ENCODE measurements at places on chromosomes 2 and 18.

DNA sequence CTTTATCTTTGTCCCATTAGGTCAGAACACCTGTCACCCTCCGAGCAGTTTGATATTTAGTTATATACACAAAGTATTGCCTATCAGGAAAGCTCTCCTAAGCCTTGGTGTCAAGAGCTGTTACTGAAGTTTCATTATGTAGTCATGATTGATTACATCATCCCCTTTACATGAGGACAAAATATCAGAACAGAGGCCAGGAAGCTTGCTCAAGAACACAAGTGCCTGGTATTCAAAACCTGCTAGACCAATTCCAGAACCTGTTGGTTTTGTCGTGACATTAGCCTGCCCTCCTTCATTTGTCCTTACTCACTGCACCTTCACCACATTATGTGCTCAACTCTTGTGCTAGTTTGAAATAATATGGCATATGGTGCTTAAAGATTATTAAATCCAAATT is 377.1 kb downstream of the CDH19 start:
- DNase-seq = no peak

- DNase-seq = no peak
These were observed 6.8 kb downstream of the STRADB start for GRCh38 chr2:201458381-201458780.

- no peak for DNase-seq
These were observed 221.6 kb downstream of the CYP26B1 start for GRCh38 chr2:71926089-71926447.

DNA sequence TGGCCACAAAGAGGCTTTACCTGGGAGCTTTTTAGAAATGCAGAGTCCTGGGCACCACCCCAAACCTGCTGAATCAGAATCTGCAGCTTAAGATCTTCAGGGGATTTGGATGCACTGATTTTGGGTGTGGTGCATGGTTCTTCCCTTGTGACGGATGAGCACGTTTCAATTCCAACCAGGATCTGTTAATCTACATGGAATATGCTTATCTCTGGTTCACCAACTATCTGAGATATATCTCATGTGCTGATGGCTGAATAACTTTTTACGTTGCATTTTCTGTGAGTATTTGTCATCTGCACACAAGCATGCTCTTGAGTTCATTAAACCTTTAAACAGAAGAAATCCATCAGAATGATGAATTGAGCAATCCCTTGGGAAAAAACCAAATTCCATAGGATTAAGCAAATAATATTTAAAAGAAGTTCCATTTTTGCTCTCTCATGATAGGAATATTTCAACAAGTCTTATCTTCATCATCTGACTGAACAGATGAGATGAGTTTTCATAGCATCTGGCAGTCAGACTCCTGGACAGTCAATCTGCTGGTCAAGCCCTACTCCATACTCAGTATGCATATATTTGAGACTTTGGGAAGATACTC is 120.6 kb downstream of the PLB1 start:
- DNase-seq = no peak

DNA sequence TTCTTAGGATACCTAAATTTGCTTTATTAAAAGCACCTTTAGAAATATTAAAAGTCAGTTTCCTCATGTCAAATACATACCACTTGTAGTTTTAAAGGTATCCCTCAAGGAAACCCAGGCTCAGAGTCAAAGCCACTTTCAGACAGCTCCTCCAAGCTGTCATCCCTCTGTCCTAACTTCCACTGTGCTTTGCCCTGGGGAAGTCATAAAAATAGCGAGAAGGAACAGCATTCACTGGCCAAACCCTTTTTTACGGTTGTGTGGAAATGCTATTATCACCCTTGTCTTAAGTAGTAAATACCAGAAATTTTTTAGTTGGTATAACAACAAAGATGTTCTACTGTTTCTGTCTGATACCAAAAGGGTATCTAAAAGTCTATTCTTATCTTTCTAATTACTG is 680.5 kb downstream of the ZEB2 start:
- no peak for DNase-seq

GRCh38 chr2:3679616-3680393 is 21.8 kb downstream of the ALLC start:
- no peak for DNase-seq

DNA sequence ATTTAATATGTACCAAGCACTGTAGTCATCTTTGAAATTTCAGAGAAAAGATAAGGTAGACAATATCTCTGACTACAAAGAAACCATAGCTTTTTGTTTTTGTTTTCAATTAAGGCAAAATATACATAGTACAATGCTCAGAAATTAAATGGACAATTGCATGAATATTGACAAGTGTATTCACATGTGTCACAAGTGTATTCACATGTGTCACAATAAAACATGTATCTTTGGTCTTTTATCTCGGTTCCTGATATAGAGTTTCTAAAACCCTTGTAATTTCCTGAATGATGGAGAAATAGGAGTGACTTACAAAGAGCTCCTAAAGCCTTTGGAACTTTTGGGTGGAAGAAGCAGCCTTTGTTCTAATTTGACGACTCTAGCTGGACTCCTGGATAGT is 756.4 kb downstream of the EPHA4 start:
- no peak for DNase-seq

DNA sequence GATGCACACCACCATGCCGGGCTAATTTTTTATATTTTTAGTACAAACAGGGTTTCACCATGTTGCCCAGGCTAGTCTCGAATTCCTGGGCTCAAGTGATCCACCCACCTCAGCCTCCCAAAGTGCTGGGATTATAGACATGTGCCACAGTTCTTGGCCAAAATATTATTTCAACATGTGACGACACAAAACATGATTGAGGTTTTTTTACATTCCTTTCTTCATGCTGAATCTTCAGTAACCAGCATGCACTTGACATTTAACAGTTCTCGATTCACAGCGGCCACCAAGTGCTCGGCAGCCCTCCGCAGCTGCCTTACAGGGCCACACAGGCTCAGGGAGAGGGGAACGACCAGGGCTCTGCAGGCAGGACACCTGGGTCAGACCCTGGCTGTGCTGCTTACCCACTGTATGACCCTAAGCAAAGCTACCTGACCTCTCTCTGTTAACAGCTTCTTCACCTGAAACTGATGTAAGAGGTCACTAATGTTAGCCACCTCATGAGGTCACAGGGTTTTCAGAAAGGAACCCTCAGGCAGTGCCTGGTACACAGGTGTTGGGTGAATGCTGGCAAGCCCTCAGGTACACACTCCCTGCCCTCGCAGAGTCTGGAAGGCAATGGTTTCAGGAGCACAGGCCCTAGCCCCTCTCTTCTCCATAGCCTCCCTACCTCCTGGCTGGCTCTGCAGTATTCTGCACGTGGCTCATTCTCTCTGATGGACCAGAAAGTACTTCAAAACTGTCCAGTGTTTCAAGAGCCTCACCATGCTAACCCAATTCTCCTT is 25.7 kb downstream of the TUBB6 start:
- no peak for DNase-seq

DNA sequence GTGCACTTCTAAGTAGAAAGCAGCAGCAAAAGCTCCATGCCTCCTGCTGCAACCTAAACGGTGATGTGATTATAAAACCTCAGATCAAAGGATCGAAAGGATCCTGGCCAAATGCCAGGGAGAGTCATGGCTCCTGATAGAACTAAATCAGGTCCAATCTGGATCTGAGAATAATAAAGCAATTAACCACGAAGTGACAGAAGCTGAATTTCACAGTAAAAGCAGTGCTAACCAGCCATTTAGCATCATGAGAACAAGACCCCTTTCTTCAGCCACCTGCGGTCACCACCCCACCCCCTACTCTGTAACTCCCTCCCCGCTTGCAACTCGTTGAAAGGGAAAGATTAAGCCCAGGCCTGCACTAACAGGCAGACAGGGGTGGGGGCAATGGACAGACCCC is 748.7 kb downstream of the BCL11A start:
- no peak for DNase-seq

- no peak for DNase-seq
These were observed 20.3 kb downstream of the SLC8A1 start for GRCh38 chr2:40431600-40431955.

DNA sequence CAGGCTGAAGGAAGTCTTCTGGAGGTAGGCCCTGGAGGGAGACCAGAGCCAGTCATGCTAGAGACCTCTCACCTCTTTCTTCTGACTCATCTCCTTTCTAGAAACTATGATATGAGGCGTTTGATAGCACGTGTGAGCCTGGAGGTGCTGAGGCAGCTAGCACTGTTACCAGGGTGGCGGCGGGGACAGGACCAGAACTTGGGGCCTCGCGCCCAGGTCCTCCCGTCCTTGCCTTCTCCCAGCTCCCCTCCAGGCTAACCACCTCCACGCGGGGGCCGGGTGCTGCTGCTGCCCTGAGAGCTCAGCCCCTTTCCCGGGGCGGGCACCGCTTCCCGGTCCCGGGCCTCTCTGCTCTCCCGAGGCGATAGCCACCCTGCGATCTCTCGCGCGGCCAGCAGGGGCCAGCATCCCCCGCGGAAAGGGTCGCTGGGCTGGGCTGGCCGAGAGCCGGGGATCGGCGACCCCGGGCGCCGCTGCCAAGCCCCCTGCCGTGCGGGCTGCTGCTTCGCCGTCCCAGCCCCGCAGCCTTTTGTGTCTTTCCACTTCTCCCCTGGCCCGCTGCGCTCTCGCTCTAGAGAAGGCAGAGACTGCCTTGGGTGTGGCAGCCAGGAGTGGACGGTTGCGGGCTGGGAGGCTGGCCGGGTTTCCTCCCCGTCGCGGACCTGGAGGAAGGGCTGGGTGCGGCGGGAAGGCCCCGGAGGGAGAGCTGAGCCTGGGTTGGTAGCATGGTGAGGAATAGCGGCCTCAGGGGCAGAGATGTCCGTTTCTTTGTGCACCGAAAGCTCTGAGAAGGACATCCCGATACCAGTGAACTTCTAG is 49.1 kb downstream of the TMEM17 start:
- peak; percentile 52 for DNase-seq

- DNase-seq = no peak
These were observed 98.8 kb downstream of the OLA1 start for GRCh38 chr2:174149530-174149929.

GRCh38 chr2:235850771-235851551 is 317.2 kb downstream of the GBX2 start:
- no peak for DNase-seq

GRCh38 chr2:197211881-197212342 is 98.7 kb downstream of the ANKRD44 start:
- no peak for DNase-seq

DNA sequence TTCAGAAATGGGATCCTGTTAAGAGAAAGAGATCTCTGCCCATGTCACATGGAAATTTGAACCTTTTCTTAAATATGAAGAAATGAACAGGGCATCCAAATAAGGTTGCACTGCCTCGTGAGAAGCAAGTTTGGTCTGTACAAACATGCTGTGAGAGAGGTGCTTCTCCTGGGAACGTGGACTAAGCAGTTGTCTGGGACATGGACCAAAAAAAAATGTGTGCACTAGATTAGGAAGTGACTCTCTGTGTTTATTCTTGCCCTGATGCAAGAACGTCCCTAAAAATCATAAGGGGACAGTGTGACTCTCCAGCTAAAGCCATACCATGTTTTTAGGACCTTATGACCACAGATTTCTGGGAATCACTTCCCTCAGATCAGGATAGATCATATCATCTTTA is 23.7 kb upstream of the GCG start:
- DNase-seq = no peak

DNA sequence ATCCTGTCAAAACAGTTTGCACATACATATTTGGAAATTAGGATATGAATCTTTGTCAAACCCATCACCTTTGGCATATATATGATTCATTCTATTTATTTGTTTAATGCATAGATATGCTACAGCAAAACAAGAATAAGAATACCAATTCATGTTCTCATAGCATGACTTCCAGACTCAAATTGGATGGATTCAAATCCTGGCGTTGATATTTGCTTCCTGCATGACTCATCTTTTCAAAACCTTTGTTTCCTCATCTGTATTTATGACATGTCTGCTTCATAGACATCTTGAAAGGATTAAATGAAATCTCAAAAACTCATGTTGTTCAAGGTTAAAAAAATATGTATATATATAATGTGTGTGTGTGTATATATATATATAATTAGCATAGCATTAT is 261.3 kb downstream of the MBD5 start:
- no peak for DNase-seq

- DNase-seq = no peak
These were observed 90.0 kb upstream of the ALPP start for GRCh38 chr2:232288489-232289030.

GRCh38 chr18:40812981-40813515 is 1142.0 kb upstream of the PIK3C3 start:
- peak; percentile 46 for DNase-seq

DNA sequence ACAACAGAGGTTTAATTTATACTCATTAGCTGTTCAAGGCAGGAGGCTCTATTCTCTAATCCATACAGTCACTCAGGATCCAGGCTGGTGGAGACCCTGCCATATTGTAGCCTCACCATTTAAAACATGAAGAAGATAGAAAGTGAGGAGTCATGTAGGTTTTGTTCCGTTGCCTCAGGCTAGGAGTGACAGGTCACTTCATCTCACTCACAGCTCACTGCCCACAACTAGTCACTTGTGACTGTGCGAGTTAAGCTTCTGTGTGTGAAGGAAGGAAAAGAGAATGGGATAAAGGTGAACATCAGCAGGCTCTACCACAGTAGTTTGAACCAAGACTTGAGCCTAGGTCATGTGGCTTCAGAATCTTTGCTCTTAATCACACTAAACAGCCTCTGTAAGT is 9.0 kb upstream of the IGFBP2 start:
- DNase-seq = no peak
